ENCODE measurements at places on chromosomes 4 and X.

DNA sequence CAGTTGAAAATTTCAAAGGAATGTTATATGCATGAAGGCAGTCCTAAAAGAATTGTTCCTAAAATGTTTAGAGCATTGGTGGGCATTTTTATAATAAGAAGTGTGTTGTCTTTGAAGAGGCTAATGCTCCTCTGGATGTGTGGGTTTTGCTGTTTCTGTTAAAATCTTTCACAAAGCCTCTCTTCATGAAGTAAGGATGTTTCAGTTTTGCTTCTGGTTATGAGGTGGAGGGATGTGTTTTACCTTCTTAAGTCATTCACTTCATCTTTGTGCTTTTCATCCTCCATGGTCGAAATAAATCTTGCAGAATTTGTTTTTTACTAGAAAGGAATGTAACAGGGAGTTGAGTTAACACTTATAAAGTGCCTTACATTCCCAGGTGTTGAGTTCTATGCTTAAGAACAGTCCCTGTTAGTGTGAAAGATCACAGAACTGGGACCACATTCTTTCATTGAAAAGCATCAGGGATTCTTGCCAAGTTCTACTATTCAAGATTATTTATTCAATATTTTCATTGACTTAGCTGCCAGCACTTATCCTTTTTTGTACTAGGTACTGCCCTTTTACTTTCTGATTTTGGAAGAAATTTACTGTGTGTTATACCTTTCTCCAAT, 21.1 kb downstream of the FHIP1A start:
- no peak for DNase-seq

GRCh38 chr4:27018076-27018475, 157.4 kb downstream of the STIM2 start:
- no peak for DNase-seq

- DNase-seq: no peak
Observed at GRCh38 chr4:173365359-173365996, 5.3 kb upstream of the SAP30 start.

- no peak for DNase-seq
Observed at GRCh38 chr4:177450426-177451107, 8.3 kb upstream of the AGA start.

DNA sequence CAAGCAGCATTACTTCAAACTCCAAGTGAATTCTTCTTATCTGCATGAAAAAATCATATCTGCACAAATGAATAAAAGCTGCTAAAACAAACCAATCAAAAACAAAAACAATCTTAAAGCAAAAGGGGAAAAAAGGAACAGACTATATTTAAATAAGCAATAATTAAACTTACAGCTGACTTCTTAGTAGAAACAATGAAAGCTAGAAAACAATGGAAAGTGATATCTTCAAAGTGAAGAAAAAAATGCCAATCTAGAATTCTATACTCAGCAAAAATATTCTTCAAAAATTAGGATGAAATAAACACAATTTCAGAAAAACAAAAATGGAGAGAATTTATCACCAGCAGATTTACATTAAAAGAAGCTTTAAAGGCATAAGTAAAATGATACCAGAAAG, 20.0 kb downstream of the STBD1 start:
- no peak for DNase-seq

GRCh38 chrX:112664924-112665323, 14.8 kb downstream of the LHFPL1 start:
- no peak for DNase-seq

DNA sequence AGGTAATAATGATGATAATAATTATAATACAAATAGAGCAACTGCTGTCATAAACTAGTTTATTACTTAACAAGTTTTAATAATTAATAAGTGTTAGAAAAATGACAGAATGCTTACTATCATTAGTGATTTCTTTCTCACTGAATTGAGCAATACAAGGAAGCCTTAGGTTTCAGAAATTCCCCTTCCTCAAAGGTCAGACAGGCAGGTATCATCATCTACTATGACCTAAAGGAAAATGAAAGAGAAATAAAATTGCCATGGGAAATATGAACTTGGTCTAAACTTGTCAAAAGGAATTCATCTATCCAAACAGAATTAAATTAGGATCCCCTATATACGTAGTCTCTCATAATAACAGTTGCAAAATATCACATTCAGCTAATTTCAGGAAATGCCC, 56.3 kb upstream of the SLC7A11 start:
- no peak for DNase-seq

DNA sequence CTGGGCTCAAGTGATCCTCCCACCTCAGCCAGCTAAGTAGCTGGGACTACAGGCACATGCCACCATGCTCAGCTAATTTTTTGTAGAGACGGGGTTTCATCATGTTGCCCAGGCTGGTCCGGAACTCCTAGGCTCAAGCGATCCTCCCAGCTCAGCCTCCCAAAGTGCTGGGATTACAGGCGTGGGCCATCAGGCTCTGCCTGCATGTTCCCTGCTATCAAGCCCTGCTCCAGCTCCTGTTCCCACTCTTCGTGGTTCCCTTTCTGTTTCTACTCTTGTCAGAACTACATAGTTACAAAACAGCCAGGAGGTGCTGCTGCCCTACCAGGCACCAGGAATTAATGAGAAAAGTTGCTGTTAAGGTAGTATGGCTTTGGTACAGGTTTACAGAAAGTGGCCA, 8.7 kb downstream of the TIMP1 start:
- DNase-seq: no peak

DNA sequence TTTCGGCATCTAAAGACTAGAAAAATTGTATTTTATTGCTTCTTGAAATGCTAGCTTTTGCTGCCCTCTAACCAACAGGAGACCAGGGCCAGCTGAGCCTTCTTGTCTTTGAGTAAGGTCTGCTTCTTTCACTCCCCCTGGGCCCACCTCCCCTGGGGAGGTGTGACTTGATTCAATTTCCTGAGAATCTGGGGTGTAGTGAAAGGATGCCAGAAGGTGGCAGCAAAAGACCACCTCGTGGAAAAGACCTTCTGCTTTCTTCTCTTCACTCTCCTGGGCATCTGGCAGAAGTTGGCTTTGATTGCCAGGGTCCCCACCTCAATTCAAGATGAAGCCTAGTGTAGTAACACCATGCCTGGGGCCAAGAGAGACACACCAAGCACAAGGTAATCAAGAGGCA, 96.5 kb upstream of the MAOA start:
- DNase-seq: peak; percentile 42

- peak; percentile 59 for DNase-seq
Observed at GRCh38 chrX:119698845-119699244, 5.9 kb upstream of the SEPTIN6 start.

GRCh38 chr4:38605181-38605752, 58.7 kb upstream of the KLF3 start:
- no peak for DNase-seq

DNA sequence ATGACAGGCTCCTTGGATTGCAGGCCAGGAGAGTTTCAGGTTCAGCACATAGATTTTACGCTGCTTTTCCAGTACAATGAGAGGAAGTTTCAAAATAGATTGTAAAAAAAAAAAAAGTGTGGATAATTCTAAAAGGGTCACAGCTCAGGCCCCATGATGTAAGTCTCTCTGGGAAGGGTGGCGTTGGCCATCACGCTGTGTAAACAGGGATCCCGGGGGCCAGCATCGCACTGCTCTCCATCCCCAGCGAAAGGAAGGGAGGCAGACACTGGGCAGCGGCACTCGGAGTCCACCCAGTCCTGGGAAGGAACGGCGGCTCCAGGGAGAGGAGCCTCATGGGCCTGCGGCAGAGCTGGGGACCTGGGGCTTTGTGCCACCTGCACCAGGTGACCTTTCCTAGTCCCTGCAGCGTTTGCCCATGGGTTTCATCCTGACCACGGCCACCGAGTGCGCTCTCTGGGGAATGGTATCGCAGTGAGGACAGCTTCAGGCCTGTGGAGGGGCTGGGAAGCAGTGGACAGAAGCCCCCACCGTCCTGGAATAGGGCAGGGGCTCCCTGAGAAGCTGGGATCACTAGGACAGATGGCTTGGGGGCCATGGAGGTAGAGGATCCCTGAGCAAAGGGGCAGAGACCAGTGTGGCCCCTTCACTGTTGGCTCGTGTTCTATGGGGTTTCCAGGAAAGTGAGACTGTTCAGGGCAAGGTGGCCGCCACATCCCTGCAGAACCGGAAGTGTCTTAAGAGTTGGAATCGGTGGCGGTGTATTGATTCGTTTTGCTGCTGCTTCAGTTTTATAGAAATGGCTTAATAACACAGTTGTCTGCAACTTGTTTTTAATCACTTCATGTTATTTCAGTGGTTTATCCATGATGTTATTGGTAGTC, 38.9 kb downstream of the RGS12 start:
- no peak for DNase-seq

DNA sequence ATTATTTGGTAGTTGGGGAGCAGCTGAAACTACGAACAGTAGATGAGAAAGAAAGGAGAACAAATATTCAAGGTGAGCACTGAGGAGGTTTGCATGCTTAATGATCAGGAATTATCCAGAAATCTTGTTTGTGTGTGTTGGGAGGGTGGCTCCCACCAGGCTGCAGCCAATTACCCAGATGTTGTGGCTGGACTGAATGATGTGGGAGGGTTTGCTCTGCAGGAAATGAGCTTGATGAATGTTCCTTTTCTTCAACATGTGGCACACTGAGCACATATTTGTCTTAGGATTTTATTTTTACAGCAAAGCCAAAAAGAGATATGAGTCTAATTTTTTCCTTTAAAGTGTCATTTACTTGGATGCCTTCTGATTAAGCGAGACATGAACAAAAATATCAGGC, 48.3 kb upstream of the AMOT start:
- no peak for DNase-seq

DNA sequence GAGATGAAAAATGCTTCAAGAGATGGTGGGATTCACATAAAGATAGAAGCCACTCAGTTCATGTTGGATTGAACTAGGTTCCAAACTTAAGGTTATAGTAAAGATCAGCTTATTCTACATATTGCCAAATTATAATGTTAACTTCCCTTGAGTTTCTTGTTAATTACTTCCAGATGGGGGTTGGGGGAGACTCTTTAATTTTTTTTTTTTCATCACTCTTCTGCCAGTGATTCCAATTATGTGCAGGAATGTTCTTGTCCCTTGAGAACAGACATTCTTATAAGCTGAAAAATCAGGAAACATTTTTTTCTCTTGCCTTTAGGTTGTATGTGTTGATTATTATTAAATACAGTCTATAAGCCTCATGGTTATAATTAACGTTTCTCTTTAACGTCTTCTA, 30.0 kb downstream of the MND1 start:
- no peak for DNase-seq

GRCh38 chr4:143404555-143404954, 67.9 kb downstream of the GAB1 start:
- DNase-seq: no peak

DNA sequence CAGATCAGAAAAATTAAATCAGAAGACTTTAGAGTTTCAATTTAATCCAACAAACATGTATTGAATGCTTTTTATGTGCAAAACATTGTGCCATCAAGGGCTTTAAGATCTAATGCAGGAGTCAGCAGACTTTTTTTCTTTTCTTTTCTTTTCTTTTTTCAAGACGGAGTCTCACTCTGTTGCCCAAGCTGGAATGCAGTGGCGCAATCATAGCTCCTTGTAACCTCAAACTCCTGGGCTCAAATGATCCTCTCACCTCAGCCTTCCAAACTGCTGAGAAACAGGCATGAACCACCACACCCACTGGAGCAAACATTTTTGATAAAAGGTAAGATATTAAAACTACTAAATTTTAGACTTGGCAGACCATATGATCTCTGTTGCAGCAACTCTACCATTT, 24.6 kb upstream of the LRBA start:
- DNase-seq: no peak

DNA sequence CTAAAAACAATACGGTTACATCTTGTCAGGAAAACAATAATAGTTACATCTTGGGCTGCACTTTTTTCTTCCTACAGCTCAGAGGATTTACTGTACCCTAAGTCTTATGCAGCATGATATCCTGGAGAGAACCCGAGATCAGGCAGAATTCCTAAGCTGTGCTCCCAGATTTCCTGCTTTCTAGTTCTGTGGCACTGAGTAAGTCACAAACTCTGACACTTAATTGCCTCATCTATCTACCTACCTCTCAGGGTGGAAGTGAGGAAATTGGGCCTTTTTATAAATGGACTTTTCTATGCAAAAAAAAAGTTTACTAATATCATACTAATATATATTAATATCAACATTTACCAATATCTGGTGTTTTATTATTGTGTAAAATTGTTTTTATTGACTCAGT, 438.5 kb downstream of the INPP4B start:
- DNase-seq: no peak

- DNase-seq: no peak
Observed at GRCh38 chrX:88135735-88136134, 611.3 kb upstream of the CPXCR1 start.

DNA sequence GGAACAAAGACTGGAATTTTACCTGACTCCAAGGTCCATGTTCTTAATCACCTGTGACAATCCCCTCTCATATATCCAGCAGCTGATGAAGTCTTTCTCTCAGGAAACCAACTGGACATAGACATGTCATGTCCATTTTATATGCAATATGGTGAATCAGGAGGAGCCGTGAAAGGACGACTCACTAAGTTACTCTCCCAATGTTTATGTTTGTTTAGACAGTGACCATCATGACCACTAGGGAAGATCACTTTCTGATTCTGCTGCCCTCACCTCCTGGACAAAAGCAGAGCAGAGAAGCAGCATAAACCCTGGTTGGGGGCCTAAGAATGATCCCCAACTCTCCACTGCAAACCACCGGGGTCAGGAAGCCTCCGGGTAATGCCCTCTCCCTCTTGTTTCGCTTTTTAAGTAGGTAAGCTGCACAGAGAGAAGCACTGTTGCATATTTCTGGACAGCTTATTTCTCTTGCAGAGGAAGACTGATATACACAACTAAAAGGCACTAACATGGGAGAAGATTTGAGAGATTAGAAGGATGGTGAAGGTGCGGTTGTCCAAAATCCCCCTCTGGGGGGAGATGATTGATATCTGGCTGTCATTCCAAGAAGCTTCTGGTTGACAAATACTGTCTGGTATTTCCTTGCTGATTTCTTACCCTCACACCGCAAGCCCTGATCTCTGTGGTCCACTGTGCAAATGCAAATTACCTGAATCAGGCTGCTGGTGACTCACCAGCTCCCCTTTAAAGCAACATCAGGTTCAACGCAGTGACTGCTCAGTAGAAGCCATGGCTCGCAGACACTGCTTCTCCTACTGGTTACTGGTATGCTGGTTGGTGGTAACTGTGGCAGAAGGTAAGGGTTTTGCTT, at the start of gene ODAPH:
Gene ODAPH (plus strand): TSS at position 773 of the 871 bp plus-strand sequence. CDS start 17 bp downstream, at position 790.
- peak; percentile 8 for DNase-seq

DNA sequence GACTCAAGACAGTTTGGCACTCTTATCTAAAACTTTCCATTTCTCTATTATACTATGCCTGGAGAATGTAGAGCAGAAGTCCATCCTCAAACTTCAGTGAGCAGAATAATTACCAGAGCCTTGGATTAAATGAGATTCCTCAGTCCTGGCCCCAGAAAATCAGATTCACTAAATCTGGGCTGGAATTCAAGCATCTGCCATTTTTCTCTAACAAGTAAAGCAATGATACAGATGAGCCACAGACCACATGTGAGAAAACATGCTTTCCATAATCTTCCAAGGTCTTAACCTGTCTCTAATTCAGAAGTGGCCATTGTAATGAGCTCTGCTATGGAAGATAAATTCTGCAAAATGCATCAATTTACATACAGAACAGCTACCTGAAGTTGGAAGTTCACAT, 25.4 kb downstream of the SOWAHB start:
- DNase-seq: no peak

All from NCI-H526 (cell line).